ENCODE measurements at places on chromosomes 11 and 22. TPM values are rescaled to one million over a fixed set of nuclear protein-coding genes. Genes with fewer than 3 reads are reported as not detected.

DNA sequence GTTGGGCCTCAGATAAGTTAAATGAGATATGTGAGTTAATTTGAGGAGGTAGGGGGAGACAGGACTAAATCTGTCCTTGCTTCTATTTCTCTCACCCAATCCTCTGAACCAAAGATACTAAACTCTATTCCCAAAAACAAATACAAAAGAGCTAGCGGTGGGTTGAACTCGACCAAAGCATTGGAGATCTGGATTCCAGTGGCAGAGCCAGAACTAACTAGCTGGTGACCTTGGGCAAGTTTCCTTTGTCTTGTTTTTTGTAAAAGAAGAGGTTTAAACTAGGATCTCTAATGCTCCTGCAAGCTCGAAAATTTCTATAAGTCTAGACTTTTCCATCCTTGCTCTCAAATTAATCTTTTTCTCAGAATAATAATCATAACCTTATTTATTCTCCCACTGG, 1.5 kb downstream of the ME3 start:
- DNase-seq, result no peak

- no peak for DNase-seq
Measured at GRCh38 chr11:100927579-100927978, 202.0 kb downstream of the PGR start.

TNNI2 gene
- total RNA-seq, result not detected

HEPN1 gene
- not detected for total RNA-seq

DNA sequence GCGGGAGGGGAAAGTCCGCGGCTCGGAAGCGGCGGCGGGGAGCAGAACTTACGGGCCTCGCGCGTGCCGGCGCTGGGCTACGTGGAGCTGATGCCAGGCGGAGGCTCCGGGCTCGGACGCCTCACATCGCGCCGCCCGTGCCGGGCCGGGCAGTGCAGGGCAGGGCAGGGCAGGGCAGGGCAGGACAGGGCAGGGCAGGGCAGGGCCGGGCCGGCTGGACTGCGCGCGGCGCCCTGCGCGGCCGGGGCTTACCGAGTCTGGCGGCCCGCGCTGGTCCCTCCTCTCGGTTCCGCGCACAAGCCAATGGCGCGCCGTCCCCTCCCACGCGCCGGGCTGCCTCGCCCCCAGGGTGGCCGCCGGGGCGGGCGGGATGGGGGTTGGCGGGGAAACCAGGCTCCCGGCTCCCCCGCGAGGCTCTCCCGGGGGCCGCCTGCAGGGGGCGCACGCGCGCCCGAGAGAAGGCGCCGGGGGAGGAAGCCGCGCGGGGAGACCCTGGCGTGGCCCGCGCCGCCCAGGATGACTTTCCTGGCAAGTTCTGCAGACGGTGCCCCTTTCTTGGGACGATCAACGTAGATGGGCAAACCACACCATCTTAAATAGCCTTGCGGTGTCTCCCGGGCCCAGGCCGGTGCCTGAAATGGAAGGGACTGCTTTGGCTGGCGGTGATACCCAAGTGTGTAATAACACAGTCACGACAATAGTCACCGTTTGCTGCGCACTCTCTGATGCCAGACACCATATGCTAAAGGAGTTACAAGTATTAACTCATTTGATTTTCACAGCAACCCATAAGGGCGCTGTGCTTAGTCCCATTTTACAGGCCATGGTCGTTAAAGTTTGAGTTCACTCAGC, at the start of gene TP53I11:
Gene TP53I11, minus strand, starts transcription at position 259 of the 852 bp plus-strand sequence. CDS start 12,548 bp downstream, outside the sequence.
- DNase-seq, result no peak

TENM4 gene
- 9.6 TPM for total RNA-seq

DNA sequence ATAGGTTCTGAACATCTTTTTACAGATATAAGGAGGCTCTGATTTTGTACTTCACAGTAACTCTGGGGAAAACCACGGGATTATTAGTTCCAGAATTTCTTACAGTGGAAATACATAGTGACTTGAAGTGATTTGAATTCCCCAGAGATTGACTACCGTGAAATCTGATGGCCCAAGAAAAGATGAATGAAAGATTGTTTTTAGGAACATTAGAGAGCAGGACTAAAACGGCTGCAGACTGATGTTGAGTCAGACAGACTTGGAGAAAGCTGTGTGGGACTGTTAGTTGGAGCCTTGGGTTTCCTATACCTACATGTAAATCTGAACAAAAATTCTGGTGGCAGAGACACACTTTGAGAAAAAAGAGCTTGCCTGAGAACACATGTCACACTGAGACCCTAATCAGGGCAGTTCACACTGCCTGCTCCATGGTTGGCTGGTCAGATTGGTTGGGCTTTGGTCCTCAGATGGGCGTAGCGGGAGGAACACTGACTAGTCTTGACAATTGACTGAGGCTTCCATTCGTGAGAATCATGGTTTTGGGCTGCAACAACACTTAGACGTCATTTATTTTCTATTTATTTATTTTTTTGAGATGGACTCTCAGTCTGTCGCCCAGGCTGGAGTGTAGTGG, 6.8 kb downstream of the PPP6R3 start:
- DNase-seq, result no peak

NELL1 gene
- total RNA-seq, result 0.98 TPM

DNA sequence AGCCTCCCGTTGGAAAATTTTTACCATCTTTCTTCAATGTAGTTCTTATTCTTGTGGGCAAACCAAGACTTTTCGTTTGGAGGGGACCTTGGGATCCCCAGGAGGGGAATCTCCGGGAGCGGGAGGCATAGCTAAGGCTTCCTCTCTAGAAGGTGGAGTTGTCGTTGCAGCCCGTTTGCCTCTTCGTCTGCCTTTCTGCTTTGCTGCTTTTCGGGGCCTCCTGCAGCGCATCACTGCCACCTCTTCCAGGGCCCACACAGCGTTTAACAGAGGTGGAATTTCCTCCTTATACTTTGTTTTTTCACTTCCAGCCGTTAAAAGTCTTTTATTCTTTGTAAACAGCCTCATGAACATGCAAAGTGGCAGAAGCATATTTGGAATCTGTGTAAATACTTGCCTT, 3.5 kb upstream of the IFITM3 start:
- DNase-seq, result no peak

- DNase-seq, result no peak
Measured at GRCh38 chr11:41175304-41175972, 284.0 kb downstream of the LRRC4C start.

PATE1 gene
- total RNA-seq, result not detected

DNA sequence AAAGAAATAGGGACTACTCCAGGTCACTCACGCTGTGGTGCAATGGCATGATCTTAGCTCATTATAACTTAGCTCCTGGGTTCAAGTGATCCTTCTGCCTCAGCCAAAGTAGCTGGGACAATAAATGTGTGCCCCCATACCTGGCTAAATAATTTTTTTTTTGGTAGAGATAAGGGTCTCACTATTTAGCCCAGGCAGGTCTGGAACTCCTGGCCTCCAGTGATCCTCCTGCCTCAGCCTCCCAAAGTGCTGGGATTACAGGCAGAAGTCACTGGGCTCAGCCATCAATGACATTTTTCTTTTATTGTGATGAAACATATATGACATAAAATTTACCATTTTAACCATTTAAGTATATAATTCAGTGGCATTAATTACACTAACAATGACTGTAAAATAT, 10.6 kb downstream of the SLC5A4 start:
- no peak for DNase-seq

DNA sequence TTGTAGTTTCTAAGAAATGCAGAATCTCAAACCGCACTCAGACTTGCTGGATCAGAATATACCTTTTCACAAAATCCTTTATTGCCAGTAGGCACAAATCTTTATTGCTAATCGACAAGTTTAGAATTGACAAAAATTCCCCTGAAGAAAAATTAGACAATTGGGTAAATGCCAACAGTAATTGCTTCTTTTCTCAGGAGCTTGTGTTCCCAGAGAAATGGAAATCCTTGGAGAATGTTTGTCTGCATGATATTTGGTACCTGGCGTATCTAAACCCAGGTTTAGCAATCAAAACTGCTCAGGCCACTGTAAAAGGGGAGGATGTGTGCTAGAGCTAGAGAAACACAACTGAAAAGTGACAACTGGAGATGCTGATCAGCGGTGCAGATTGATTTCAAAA, at the start of gene OR8G5:
Gene OR8G5, plus strand, starts transcription at position 301 of the 400 bp plus-strand sequence. CDS start 8,556 bp downstream, outside the sequence.
- no peak for DNase-seq

DNA sequence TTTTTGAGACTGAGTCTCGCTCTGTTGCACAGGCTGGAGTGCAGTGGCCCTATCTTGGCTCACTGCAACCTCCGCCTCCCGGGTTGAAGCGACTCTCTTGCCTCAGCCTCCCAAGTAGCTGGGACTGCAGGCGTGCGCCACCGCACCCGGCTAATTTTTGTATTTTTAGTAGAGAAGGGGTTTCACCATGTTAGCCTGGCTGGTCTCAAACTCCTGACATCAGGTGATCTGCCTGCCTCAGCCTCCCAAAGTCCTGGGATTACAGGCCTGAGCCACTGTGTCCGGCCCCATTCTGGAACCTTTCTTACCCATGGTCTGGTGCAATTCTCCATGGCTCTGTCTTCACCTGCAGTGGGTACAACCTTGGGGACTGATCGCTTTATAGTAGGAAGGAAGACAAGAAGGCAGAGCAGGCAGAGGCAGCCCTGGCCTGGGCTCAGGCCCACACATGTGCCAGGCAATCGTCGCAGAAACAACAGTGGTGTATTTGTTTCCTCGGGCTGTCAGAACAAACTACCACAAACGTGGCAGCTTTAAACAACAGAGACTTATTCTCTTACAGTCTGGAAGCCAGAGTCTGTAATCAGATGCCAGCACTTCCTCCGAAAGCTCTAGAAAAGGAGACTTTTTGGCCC, 4.0 kb upstream of the PTGDR2 start:
- DNase-seq, result no peak

OR51I1 gene
- not detected for total RNA-seq

APOL3 gene
- total RNA-seq, result 36.5 TPM

DNA sequence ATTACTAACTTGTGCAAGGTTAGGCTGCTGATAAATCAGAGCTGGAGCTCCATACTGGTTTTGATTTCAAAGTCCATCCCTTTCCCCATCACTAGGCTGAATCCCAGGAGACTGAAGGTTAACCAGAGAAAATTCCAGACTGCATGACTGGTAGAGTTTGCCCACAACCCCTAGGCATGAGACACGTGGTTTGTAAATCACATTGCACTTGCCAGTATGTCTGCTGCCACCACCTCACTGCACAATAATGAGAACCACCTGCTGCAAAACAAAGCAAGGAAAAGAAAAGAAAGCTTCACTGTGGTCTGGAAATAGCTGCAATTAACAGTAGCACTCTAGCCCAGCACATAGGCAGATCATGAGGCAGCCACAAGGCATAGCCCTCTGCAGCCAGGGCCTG, 67.6 kb upstream of the NTM start:
- no peak for DNase-seq

DNA sequence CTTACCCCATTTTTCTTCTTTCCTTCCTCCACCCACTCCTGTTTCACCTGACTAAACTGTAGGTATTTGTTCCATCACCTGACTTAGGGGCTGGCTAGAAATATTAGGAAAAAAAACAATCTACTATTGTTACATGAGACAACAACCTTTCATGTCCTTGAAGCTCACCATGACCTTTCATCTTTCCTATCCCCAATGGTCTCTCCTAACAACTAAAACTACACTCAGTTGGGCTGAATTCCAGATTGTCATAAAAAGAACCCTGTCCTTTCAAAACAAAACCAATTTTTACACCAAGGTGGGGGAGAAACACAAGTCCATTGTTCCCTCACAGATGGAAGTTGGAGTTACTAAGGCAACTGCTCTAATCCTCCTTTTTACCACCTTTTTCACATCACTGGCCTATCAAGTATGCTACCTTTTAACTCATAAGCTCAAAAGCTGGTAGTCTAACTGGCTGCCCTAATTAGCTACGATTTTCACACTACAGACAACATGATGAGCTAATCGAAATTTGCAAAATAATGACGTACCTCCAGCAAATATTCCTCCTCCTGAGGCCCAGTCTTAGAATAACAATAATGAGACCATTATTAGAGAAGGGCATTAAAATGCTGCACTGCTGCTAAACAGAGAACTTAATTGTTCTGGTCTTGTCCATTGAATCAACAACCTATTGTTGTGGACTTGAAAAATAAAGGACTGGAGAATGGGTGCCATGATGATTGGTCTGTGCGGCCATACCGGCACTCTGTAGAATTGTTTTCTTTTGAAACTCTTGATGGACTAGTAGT, 46.5 kb upstream of the SOX6 start:
- DNase-seq, result no peak

DNA sequence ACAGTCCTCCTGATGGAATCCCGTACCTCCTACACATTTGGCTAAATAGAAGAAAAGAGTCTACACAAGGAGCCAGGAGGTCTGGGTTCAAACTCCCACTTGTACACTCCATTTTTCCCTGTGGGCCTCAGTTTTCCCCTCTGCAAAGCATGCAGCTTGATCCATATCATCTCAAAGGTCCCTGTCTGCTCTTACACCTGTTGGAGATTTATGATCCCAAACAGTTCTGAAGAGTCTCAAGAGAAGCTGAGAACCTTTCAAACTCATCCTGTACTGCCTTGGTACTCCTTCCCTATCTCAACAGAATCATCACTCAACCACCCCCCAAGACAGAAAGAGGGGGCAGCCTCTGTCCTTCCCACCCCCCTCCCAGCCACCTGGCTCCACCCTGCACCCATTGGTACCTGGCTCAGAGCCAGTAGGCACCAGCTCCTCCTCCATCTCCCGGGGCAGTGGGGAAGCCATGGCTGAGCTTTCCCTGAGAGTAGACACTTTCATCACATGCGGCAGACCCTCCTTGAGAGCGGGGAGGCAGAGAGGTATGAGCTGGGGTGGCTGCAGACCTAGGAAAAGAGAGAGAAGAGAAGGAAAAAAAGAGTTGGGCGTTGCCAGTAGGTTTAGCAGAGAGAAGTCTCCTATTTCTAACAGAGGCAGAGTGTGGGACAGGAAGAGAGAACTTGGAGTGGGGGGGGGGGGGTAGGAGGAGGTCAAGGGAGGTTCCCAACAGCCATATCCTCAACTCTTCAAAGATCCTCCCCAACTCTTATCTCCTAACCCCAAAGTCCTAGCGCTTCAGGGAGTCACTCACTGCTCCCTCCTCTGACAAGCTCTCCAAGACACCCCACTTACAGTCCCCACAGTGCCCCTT, 3.1 kb downstream of the TNKS1BP1 start:
- no peak for DNase-seq

DNA sequence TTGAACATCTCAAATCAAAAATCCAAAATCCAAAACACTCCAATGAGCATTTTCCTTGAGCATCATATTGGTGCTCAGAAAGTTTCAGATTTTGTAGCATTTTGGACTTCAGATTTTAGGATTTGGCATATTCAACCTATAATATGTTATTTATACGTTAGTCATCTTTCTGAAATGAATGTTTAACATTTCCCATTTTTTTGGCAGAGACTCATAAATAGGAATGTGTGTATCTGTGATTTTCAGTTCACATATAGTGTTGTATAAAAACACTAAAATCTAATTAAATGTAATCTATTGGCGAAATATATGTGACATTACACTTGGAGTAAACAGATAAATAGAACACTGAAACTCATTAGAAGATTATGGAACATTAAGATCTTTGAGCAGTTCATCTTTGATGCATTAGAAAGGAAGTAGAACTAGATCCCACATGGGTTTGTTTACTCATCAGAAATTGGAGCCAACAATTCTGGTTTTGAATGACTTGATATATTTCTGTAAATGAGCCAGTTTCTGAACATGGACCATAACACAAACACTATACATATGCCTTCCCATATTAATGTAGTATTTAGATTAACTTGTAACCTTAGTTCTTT, 153.1 kb downstream of the UVRAG start:
- DNase-seq, result no peak

GRCh38 chr11:75158696-75159150, 7.8 kb downstream of the SLCO2B1 start:
- DNase-seq, result no peak

PKNOX2 gene
- 2.1 TPM for total RNA-seq
